CD4-positive, alpha-beta memory T cell (primary cell): ENCODE measurements at places on chromosomes 2 and 18.

DNA sequence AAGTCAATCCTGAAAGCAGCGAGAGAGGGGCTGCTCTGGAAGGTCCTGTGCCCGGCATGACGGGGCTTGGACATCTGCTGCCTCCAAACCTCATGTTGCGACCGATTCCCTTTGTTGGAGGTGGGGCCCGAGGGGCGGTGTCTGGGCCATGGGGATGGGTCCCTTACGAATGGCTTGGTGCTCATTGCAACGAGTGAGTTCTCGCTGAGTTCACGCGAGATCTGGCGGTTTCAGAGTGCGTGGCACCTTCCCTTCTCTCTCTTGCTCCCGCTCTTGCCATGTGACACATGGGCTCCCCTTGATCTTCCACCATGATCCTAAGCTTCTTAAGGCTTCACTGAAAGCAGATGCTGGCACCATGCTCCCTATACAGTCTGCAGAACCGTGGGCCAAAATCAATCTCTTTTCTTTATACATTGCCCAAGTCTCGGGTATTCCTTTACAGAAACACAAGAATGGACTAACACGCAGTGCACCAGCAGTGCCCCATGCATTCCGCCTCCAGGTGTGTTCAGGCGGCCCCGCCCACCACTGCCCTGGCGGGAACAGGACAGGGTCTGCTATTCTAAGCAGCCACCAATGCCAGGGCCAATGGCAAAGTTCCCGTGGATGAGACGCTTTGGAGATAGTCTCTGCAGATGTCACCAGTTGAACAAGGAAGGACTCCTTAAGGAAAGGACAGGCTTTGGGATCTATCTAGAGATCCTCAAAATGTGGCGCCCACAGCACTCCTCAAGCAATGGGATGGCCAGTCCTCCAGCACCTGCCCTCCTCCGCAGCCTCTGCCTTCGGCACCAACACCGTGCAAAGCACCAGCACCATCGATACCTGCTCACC is 63.4 kb downstream of the ZNF516 start:
- no peak overlapping the region for H3K27ac ChIP-seq
- H3K4me1 ChIP-seq = no peaks in the 10 kb centered on the region
- H3K36me3 ChIP-seq = no peaks in the 10 kb centered on the region
- H3K27me3 ChIP-seq = no peaks in the 10 kb centered on the region
- DNase-seq = no peak

- no peaks in the 10 kb centered on the region for H3K36me3 ChIP-seq
- H3K27ac ChIP-seq = peak overlapping the region; percentile 38
- no peak overlapping the region for H3K4me3 ChIP-seq
Observed at GRCh38 chr2:241308267-241308666, 7.2 kb downstream of the HDLBP start.

GRCh38 chr18:43396266-43396665 is 119.0 kb upstream of the SYT4 start:
- H3K27me3 ChIP-seq = no peaks in the 10 kb centered on the region
- no peaks in the 10 kb centered on the region for H3K36me3 ChIP-seq
- H3K27ac ChIP-seq = no peak overlapping the region
- H3K4me1 ChIP-seq = no peaks in the 10 kb centered on the region

GRCh38 chr2:123364243-123364896 is 660.7 kb upstream of the CNTNAP5 start:
- no peaks in the 10 kb centered on the region for H3K4me1 ChIP-seq
- no peaks in the 10 kb centered on the region for H3K27me3 ChIP-seq
- no peak for DNase-seq
- no peaks in the 10 kb centered on the region for H3K36me3 ChIP-seq
- H3K4me3 ChIP-seq = no peak overlapping the region

DNA sequence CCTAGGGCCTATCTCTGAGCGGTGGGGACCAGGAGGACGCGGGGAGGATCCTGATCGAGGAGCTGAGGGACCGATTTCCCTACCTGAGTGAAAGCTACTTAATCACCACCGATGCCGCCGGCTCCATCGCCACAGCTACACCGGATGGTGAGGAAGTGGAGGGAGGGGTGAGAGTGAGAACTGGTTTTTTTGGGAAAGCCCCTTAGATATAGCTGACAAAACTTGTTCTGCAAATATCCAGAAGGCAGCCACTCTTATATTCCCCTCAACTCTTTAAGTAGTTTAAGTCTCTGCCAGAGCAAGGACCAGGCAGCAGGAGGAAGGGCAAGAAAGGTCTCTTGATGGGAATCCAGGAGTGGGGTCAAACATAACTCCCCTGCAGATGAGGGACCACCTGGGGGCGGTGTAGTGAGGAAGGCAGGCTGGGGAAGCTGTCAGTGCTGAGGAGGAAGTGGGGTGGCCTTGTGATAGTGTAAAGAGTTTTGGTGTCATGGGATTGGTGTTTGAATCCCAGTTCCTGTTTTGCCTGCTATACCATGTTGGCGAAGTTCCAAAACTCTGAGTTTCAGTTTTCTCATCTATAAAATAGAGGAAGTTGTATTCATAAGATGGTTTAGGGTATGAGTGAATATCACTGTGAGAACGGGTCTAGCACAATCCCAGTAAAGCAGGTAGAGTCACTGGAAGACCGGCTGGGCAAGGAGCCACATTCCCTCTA is 3.4 kb downstream of the NAGK start:
- DNase-seq = peak; percentile 76
- peaks cover 64% of the 10 kb centered on the region for H3K4me1 ChIP-seq
- no peak overlapping the region for H3K4me3 ChIP-seq
- peak overlapping the region; percentile 94 for H3K27ac ChIP-seq
- peaks cover 32% of the 10 kb centered on the region for H3K36me3 ChIP-seq

GRCh38 chr2:40400336-40400953 is 51.4 kb downstream of the SLC8A1 start:
- DNase-seq = no peak
- no peak overlapping the region for H3K27ac ChIP-seq
- H3K4me3 ChIP-seq = no peak overlapping the region
- H3K27me3 ChIP-seq = no peaks in the 10 kb centered on the region
- H3K4me1 ChIP-seq = no peaks in the 10 kb centered on the region

- no peak for DNase-seq
- H3K4me3 ChIP-seq = no peak overlapping the region
- H3K27ac ChIP-seq = no peak overlapping the region
Observed at GRCh38 chr2:53018825-53019425, 748.7 kb upstream of the CHAC2 start.

DNA sequence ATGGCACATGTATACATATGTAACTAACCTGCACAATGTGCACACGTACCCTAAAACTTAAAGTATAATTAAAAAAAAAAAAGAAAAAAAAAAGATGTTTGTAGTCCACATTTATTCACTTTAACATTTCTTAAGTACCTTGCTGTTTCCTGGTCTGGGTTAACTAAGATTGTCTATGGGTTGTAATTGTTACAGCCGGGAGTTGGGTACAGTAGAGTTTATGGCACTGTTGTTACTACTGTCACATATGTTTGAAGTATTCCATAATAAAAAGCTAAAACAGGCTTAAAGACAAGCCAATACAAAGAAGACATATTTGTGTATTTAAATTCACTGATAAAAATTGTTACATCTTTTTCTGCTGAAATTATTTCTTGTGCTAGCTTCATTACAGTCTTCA is 36.2 kb downstream of the GCC2 start:
- peaks cover 56% of the 10 kb centered on the region for H3K36me3 ChIP-seq
- DNase-seq = no peak
- no peaks in the 10 kb centered on the region for H3K27me3 ChIP-seq

DNA sequence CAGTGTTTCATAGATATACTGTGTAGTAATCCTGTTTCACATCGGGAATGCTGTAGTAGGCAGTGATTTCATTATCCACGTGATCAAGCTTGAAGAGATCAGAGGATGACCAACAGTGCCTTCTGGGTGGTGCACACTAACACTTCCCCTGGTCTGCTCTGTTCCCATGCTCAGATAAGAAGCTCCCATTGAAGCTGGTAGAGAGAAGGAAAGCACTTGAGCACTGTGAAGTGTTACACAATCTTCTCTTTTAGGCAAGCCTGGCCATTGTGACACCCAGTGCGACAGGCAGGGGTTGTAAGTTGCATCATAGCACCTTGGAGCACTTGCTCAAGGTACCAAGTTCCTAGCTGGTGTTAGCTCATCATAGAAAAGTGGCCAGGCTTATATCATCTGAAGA is 30.6 kb upstream of the GPD2 start:
- no peak for DNase-seq
- no peak overlapping the region for H3K27ac ChIP-seq
- no peaks in the 10 kb centered on the region for H3K4me1 ChIP-seq
- H3K4me3 ChIP-seq = no peak overlapping the region

DNA sequence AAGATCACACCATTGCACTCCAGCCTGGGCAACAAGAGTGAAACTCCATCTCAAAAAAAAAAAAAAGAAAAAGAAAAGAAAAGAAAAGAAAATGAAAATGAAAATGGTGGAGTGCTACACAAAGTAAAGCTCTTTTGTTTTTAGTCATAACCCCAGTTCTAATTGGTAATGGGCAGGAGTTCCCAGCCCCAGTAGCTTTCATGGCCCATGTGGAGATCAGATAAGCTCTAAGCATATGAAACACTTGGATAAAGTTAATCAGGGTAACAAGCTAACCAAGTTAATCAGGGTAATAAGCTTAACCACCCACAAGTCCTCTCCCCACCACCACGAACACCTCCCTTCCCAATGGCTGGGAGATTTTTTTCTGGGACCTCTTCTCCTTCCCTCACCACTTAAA is 240.8 kb downstream of the BCL11A start:
- no peaks in the 10 kb centered on the region for H3K36me3 ChIP-seq
- H3K27ac ChIP-seq = no peak overlapping the region
- H3K27me3 ChIP-seq = no peaks in the 10 kb centered on the region
- no peak for DNase-seq
- no peak overlapping the region for H3K4me3 ChIP-seq

DNA sequence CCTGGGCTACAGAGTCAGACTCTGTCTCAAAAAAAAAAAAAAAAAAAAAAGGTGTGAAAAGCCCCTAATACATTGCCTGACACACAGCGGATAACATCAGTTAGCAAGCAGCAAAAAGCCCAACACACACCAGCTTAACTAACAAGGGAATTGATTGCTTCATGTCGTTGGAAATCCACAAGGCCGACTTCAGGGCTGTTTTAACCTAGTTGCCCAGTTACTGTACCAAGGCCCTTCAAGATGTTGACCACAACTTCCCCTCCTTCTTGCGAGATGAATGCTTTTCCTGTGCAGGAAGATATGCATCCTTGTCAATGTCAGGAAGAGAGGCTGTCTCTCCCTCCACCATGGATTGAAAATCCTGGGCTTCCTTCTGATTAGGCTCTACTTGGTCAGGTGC is 202.9 kb downstream of the MIB1 start:
- H3K4me3 ChIP-seq = no peak overlapping the region
- no peak overlapping the region for H3K27ac ChIP-seq
- no peaks in the 10 kb centered on the region for H3K36me3 ChIP-seq
- H3K27me3 ChIP-seq = no peaks in the 10 kb centered on the region
- no peak for DNase-seq

DNA sequence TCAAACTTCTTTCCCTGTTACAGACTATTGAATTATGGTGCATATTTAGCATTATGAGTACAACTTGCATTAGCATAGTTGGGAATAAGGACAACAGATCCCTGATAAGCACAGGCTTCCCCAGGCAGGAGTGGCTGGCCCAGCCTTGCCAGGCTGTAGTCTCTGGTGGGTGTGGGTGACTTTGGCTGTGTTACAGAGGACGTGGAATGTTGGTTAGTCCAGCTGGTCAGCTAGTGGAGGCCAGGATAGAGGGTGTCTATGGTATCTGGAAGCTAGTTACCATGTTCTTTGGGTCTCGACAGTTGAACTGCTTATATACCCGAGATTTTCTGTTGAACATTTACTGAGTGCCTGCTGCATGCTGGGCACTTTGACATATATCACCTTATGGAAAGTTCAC is 4.7 kb downstream of the SH3RF3 start:
- no peaks in the 10 kb centered on the region for H3K36me3 ChIP-seq
- no peak for DNase-seq
- H3K4me1 ChIP-seq = peaks cover 5% of the 10 kb centered on the region
- no peaks in the 10 kb centered on the region for H3K27me3 ChIP-seq
- no peak overlapping the region for H3K4me3 ChIP-seq

DNA sequence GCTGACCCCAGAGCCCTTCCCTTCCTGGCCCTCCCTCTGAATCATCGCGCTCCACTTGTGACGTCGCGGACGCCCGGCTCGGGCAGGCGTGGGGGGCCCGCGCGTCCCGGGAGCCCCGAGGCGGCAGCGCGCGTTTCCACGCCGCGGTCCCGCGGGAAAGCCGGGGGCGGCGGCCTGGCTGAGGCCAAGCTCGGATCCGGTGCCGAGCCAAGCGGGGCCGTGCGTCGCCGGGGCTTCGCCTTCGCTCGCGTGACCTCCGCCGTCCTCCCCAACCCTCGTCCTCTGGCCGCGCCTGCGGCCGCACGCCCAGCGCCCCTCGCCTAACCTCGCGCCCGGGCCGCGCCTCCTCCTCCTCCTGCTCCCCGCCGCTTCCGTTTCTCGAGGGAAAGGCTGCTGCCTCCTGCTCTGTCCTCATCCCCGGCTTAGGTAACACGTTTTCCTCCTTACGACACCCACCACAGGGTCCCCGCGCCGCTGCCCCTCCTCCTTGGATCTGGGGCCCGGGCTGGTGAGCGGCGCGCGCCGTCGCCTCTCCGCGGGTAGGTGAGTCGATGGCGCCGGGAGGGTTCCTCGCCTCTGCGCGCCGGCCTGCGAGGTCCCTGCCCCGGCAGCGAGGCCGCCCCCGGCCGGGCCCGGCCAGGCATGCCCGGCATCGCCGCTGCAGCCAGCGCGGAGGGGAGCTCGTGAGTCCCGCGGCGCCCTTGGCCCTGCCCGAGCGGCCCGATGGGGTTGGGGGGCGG is at the start of gene INPP1:
TSS of gene INPP1 (plus strand) at position 54 of the 740 bp plus-strand sequence. CDS start 16,514 bp downstream, outside the sequence.
- H3K27me3 ChIP-seq = no peaks in the 10 kb centered on the region
- H3K27ac ChIP-seq = no peak within 1 kb of the TSS
- peak within 1 kb of the TSS; percentile 45 for H3K4me3 ChIP-seq
- peak; percentile 30 for DNase-seq
- H3K4me1 ChIP-seq = peaks cover 14% of the 10 kb centered on the region
- no peaks in the 10 kb centered on the region for H3K36me3 ChIP-seq

DNA sequence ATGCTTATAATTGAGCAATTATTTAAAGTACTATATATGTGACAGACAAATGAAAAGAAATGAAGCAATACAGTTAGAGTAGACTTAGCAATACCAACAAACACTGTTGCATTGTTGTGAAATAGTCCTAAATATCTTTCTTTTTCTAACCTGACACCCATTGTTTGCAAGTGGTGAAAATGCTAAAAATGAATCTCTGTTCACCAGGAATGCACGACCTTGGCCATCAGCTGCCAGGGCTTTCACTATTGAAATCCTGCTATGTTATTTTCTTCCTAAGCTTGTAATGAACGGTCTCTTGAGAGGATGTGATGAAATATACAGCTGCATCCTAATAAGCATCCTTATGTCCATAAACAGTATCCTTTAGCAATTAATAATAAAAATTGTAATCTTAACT is 136.2 kb upstream of the MGAT5 start:
- no peak overlapping the region for H3K27ac ChIP-seq
- no peak overlapping the region for H3K4me3 ChIP-seq
- H3K36me3 ChIP-seq = no peaks in the 10 kb centered on the region
- no peak for DNase-seq
- H3K4me1 ChIP-seq = peaks cover 28% of the 10 kb centered on the region

DNA sequence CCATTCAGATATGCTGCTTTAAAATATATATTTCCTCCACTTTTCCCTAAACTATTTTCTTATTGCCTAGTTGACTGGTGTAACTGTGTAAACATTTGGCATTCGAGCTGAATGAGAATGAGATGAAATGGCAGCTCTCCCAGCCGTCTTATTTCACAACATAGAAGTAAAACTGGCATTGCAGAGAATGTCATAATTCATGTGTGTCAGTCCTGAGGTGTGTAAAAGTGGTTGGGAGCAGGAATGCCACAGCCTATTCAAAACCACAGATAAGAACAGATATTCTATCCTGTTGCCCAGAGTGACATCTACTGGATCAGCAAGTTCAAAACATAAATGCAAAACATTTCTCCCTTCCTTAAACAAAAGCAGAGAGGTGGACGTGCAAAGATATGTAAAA is 565.5 kb upstream of the CHAC2 start:
- no peaks in the 10 kb centered on the region for H3K4me1 ChIP-seq
- H3K27ac ChIP-seq = no peak overlapping the region
- H3K4me3 ChIP-seq = no peak overlapping the region
- H3K27me3 ChIP-seq = no peaks in the 10 kb centered on the region
